ENCODE measurements at places on chromosomes 5 and 9.
A peak's percentile ranks its signal among the peaks of the same experiment; 100 is the strongest.

DNA sequence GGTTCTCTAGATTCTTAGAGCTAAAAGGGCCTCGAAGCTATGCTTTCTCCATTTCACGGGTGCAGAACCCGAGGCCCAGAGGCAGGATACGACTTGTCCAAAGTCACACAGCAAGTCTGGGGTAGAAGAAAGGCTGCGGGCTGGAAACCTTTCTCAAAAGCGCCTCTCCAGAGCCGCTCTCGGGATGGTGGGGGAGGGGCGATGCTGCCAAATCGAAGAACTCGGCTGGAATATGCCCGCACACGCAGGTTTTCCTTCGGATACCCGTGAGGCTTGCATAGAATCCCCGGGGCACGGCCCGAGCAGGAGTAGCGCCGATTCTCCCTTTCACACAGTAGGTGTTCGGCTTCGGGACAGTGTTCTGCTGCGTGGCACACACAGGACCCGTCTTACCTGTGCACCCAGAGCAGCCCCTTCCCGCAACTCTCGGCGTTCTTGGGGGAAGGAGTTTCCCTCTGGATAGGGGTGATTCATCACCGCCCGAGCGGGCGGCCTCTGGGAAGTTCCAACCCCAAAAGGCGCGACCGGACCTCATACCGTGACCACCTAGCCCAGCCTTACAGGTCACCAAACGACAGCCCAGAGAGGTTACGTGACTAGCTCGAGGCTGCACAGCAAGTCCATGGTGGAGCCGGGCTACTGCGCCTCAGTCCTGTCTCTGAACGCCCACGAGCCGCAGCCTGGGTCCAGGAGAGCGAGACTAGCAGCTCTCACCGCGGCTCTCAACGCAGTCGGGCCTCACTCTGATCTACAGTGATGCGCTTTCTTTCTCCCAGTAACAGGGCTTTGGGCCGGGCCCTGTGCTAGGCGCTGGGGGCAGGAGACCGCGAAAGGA is 4.1 kb downstream of the PAX5 start:
- no peak for DNase-seq

- DNase-seq: no peak
These were observed 14.7 kb downstream of the PTGER4 start for GRCh38 chr5:40694433-40694832.

- no peak for DNase-seq
These were observed 67.0 kb downstream of the ZNF366 start for GRCh38 chr5:72440207-72440638.

DNA sequence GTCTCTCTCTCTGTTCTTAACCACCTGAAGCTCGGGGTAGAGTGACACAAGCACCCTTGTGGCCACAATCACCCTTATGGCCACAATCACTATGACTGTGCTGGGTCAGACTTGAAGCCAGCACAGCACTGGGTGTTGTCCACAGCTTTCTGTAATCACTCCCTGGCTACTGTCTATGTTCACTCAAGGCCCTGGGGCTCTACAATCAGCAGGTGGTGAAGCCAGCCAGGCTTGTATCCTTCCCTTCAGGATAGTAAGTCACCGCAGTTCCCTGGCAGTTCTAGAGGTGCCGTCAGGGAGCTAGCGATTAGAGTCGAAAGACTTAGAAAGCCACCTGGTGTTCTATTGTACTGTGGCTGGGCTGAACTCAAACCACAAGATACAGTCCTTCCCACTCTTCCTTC is 44.2 kb downstream of the GDA start:
- no peak for DNase-seq

DNA sequence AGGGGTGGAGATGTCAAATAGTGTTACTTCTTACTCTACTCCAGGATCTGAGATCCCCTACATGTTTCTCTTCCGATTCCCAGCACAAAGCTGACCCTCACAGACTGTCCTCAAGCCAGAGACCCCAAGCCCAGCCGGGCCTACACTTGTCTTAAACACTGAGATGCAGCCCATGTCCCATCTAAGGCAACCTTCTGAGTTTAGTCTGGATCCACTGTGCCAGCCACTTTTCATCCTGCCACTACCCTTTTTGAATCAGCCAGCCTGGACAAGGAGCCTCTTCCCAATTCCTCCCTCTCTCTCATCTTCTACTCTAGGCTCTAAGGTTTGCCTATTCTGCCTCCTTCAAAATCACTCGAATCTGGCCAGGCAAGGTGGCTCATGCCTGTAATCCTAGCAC is 6.2 kb upstream of the MYORG start:
- no peak for DNase-seq

- no peak for DNase-seq
These were observed 9.3 kb downstream of the CCNH start for GRCh38 chr5:87403409-87403808.

DNA sequence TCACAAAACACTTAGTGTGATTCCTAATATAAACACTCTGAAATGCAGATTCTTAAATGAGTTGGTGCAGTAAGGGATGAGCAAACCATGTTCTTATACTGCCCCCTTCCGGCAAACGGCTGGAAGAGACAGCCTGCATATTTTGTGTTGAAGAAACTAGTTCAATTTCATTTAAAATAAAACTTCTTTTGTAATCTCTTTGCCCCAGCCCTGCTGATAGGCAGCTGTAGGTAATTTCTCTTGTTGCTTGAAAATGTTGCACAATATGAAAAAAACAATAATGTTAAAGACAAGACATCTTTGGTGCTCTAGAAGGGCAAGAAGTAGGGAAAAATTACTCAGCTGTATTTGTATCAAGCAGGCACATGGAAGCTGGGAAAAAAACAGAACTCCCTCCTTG is 89.7 kb upstream of the CCNG1 start:
- DNase-seq: peak; percentile 80

DNA sequence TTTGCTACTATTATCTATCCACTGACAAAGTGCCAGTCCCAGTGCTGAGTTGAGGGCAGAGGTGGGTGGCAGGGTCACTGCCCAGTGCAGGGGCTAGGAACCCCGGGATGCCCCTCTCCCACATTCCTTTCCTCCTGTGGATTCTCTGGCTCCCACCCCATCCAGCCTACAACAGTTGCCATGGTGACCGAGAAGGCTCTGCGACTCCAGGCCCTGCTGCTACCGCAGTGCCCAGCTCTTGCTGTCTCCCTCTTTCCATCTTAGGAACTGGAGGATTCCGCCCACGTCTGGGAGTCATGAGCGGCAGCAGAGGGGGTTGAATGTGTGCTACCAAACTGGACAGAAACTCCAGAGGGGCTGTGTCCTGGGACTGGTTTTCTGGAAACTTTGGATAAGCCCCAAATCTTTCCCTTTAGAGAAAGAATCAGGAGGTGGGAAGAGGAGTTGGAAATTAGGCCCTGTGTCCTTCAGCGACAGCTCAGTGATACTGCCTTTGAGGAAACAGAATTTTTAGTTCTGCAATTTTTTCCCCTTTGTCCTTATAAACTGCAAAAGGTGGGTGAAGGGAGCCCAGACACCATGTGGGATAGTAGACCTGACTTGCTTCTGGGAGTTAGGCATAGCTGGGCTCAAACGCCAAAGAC is 20.7 kb upstream of the C5orf47 start:
- no peak for DNase-seq

DNA sequence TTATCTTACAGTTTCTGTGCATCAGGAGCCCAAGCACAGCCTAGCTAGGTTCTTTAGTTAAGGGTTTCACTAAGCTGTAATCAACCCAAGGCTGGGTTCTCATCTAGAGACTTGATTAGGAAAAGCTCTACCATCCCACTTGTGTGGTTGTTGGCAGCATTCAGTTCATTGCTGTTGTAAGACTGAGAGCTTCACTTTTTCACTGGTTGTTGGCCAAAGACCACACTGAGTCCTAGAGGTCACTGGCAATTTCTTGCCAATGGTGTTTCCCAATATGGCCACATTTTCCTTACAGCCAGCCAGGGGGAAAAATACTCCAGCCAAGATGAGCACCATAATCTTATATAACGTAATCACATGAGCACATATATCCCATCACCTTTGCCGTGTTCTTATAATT is 74.3 kb downstream of the SMIM15 start:
- DNase-seq: no peak

- DNase-seq: no peak
These were observed 152.5 kb upstream of the RAI14 start for GRCh38 chr5:34503379-34504253.

- no peak for DNase-seq
These were observed 136.4 kb downstream of the SLF1 start for GRCh38 chr5:94754824-94755223.

DNA sequence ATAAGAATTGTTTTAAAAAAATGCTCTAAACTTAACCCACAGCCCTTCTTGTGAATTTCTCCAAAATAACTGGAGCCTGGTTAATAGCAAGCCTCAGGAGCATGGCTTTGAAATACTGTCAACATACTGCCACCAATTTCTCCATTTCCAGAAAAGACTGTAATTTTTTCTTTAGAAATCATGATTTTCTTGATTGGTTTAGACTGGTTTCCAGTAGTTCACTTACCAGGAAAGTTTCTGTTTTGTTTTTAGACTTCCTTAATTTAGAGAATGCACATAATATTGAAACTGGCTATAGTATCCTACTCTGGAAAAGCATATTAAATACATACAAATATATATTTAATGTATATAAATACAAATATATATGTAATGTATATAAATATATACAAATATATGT is 4.5 kb upstream of the CD274 start:
- DNase-seq: peak; percentile 100

GRCh38 chr9:3879315-3879714 is 353.5 kb upstream of the RFX3 start:
- no peak for DNase-seq

DNA sequence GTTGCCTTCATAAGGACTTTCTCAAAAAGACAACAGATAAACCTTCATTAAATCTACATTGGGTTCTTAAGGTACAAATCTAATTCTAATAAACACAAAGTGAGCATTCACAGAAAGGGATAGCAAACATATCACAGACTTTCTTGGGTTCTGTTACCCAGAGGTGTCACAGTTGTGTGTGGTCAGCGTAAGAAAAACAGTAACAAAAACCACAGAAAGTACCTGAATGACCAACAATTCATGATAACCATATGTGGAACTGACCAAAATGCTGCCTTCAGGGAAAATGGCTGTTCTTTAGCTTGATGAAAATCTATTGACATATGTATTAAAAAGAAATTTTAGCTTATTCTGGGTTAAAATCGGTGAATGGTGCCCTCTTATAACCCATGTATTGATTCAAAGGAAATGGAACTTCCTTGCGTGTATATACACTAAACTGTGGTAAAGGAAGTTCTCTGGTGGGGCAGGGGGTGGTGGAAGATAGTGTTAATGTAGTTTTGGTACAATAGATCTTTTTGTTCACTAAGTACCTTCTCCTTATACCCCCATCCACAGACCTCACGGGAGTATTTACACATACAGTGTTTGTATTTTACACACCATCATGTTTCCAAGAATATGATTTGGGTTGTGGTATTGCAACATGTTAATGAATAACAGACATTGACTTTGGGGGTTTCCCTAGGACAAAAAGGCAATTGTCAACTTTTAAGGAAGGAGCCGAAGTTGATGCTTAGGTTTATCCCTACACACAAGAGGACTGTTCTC is 152.5 kb downstream of the APBA1 start:
- DNase-seq: no peak

GRCh38 chr5:55597014-55597981 is 62.5 kb upstream of the PLPP1 start:
- DNase-seq: no peak

DNA sequence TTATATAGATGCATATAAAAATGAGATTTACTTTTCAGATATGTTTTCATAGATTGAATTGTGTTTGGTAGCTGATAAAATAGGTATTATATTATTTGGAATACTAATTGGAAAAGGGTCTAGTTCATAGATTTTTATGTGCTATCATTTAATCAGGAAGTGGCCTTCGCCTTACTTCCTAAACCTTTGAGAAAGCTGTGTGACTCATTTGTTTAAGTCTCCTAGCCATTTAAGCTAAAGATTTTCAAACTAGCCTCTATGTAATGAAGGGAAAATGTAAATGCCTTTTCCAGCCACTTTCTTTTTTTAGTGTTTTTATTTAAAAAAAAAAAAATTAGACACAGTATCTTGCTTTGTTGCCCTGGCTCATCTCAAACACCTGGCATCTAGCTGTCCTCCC is 97.5 kb downstream of the DMXL1 start:
- DNase-seq: no peak

DNA sequence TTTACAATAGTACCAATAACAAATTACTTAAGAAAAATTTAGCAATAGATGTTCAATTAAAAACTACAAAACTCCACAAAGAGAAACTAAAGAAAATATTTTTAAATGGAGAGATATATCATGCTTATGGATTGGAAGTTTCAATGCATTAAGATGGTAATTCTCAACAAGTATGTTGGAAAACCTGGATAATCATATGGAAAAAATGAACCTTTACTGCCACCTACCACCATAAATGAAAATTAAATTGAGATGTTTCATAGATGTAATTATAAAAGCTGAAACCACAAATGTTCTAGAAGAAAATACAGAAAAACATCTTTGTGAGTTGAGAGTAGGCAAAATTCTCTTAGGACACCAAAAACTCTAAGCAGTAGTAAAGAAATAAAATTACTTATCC is 121.7 kb downstream of the ANKRD18B start:
- DNase-seq: peak; percentile 15

GRCh38 chr9:80946496-80947170 is 742.7 kb downstream of the TLE1 start:
- DNase-seq: no peak

- peak; percentile 74 for DNase-seq
These were observed 130.5 kb upstream of the ITGA1 start for GRCh38 chr5:52657247-52657645.

- DNase-seq: no peak
These were observed 406.6 kb downstream of the ADGRV1 start for GRCh38 chr5:90965110-90965685.

DNA sequence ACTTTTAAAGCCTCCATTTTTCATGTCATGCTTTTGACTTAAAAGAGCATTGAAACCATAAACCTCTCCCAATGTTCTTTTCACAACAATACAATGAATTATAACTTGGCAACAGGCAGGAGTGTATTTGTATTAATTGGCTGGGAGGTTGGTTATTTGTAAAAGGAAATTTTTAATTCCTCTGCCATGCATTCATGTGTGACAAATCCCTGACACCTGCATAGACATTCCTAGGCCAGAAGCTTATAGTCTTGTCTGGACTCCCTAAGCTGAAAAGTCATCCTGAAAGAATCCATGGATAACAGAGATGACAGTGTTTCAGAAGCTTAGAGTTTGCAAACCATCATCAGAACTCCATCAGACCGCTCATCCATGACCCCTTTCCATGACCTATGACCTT is 76.3 kb upstream of the PTGER4 start:
- no peak for DNase-seq

- no peak for DNase-seq
These were observed 13.5 kb downstream of the NDFIP1 start for GRCh38 chr5:142122121-142122520.

- DNase-seq: no peak
These were observed at the start of gene ADCY2 for GRCh38 chr5:7395947-7396712. ADCY2 (plus strand) TSS chr5:7396138; CDS start chr5:7396297, 159 bp downstream.

GRCh38 chr9:129845373-129845772 is 10.1 kb downstream of the USP20 start:
- DNase-seq: no peak

DNA sequence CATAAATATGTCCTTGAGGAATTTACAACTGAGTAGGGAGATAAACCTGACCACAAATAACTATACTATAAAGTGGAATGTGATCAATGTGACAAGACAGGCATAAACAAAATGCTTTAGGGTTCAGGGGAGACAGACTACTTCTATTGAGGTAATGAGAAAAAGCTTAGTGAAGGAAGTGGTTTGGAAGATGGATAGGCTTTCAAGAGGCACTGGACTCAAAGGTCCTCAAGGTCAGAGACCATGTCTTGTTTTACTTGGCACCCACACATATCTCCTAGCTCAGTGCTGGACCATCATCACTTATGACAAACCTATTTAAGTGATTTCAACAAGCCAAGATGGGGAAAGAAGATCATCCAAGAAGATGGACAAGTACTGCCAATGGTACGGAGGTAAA is 257.8 kb downstream of the BNC2 start:
- DNase-seq: no peak

All from OCI-M1 (cell line).